Epithelial cell of umbilical artery (primary cell): ENCODE measurements at places on chromosomes 11 and 22. TPM values are rescaled to one million over a fixed set of nuclear protein-coding genes. Genes with fewer than 3 reads are reported as not detected.

THY1 gene
- 4.0 and 7.5 TPM in 2 replicates for total RNA-seq

FGF4 gene
- not detected in 2 replicates for total RNA-seq

GGTLC3 gene
- total RNA-seq, result not detected in 2 replicates

GAB4 gene
- total RNA-seq, result not detected in 2 replicates

MUC15 gene
- total RNA-seq, result not detected in 2 replicates

HEPHL1 gene
- total RNA-seq, result not detected in 2 replicates

ACRV1 gene
- not detected in 2 replicates for total RNA-seq

DEUP1 gene
- not detected in 2 replicates for total RNA-seq

SLC22A12 gene
- not detected in 2 replicates for total RNA-seq

ZNF280A gene
- total RNA-seq, result not detected in 2 replicates

RASD2 gene
- not detected in 2 replicates for total RNA-seq

KCNA4 gene
- not detected in 2 replicates for total RNA-seq

CTSF gene
- 13.3 and 17.2 TPM in 2 replicates for total RNA-seq

DNAJB7 gene
- total RNA-seq, result not detected in 2 replicates

MS4A4E gene
- under 0.01 TPM in 1 of 2 replicates, not detected in the other for total RNA-seq

TBX10 gene
- total RNA-seq, result not detected in 2 replicates

OR4D5 gene
- total RNA-seq, result not detected in 2 replicates

TNNT3 gene
- not detected in 2 replicates for total RNA-seq

TPCN2 gene
- total RNA-seq, result 7.8 and 11.4 TPM in 2 replicates

NAA40 gene
- total RNA-seq, result 10.1 and 10.9 TPM in 2 replicates

GLB1L2 gene
- total RNA-seq, result 0.32 and 0.76 TPM in 2 replicates

CNTN5 gene
- total RNA-seq, result not detected in 2 replicates

TRIM29 gene
- total RNA-seq, result not detected in 2 replicates

CDC42EP2 gene
- 14.7 and 20.8 TPM in 2 replicates for total RNA-seq

CD3E gene
- total RNA-seq, result not detected in 2 replicates

BAIAP2L2 gene
- total RNA-seq, result not detected in 2 replicates

MMP27 gene
- not detected in 2 replicates for total RNA-seq

OR52A1 gene
- total RNA-seq, result not detected in 2 replicates

CDCA5 gene
- 7.1 and 11.4 TPM in 2 replicates for total RNA-seq

OR5AN1 gene
- total RNA-seq, result not detected in 2 replicates

TEX54 gene
- total RNA-seq, result not detected in 2 replicates

UBQLNL gene
- not detected in 2 replicates for total RNA-seq

HIC2 gene
- total RNA-seq, result 1.9 and 2.3 TPM in 2 replicates

APOBEC3H gene
- total RNA-seq, result 0.32 TPM in 1 of 2 replicates, not detected in the other

OR8G1 gene
- not detected in 2 replicates for total RNA-seq

KIRREL3 gene
- under 0.01 TPM in 1 of 2 replicates, not detected in the other for total RNA-seq

MUC5AC gene
- total RNA-seq, result not detected in 2 replicates

PARVG gene
- 0.15 and 0.32 TPM in 2 replicates for total RNA-seq

CHRM1 gene
- not detected in 2 replicates for total RNA-seq

OTOG gene
- total RNA-seq, result not detected in 2 replicates

ANO3 gene
- not detected in 2 replicates for total RNA-seq

NLRP10 gene
- 0.15 TPM in 1 of 2 replicates, not detected in the other for total RNA-seq

CRY2 gene
- total RNA-seq, result 4.5 and 6.7 TPM in 2 replicates
